Esophagus muscularis mucosa (tissue), 4 donors: ENCODE measurements at places on chromosomes 7 and 10. TPM values are rescaled to one million over a fixed set of nuclear protein-coding genes. Genes with fewer than 3 reads are reported as not detected.

DNA sequence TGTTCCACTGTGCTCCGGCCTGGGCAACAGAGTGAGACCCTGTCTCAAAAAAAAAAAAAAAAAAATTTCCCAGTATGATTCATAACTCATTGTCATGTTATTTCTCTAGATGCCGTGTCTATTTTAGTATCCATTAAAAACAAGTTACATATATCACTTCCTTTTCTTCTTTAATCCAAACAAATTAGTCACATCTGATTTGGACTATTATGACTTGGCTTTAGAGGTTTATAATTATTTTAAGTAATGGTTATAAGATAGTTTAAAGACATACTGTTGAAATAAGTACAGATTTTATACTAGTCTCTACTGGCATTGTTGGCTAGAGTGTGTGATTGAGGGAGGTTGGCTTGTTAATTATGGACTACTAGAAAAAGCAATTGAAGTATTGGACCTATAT is 53.3 kb downstream of the ZMYND11 start:
- no peak overlapping the region for H3K4me3 ChIP-seq
- peaks cover 10% of the 10 kb centered on the region for H3K4me1 ChIP-seq
- H3K36me3 ChIP-seq, result no peaks in the 10 kb centered on the region
- no peak overlapping the region for H3K27ac ChIP-seq

GRCh38 chr7:81114633-81115032 is 195.8 kb upstream of the SEMA3C start:
- DNase-seq, result no peak
- peaks cover 15% of the 10 kb centered on the region for H3K4me1 ChIP-seq
- no peak overlapping the region for H3K27ac ChIP-seq
- no peaks in the 10 kb centered on the region for H3K27me3 ChIP-seq

DNA sequence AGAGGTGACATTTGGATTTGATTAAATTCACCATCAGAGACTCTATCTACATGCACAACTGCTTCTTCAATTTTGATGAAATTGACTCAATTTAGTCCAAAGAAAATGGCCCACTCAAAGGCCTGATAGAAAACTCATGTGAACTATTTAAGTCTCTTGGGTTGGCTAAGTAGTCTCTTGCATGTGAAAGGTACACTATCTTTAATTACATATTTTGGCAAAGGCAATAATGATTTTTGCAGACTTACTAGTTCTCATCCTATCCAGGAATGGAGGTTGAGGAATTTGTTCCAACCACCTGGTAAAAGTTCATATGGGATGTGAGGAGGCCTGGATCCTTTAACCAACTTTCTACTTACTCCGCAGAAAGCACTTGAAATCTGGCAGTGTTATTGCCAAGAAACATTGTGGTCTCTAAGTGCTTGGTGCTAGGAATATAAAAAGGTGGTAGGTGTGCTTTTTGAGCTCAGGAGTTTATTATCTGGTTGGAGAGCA is 618.6 kb upstream of the MKI67 start:
- no peak overlapping the region for H3K27ac ChIP-seq
- no peaks in the 10 kb centered on the region for H3K27me3 ChIP-seq
- no peaks in the 10 kb centered on the region for H3K36me3 ChIP-seq
- H3K4me3 ChIP-seq, result no peak overlapping the region
- no peaks in the 10 kb centered on the region for H3K4me1 ChIP-seq
- DNase-seq, result no peak

DNA sequence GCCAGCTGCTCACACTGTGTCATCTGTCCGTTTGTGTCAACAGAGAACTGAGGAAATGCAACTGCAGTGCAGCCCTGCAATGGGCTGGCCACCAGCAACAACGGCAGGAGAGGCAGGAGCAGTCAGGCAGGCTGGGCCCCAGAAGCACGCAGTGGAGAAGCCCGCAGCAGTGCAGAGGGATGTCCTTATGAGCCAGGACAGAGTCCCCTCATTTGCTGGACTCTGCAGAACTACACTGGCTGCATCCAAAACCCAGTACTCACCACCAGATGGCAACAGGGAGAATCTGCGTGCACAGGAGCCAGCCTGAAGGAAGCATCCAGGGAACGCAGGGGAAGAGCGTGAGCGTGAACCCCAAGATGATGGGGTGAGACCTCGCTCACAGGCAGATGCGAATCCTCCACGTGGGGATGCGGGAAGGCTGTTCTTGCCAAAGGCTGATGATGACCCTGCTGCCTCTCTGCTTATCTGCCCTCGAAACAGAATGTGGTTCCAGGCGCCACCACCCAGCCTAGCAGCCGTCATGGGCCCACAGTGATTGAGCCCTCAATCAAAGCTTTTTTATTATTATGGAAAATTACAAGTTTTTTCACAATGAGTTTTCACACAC is 232.1 kb downstream of the PTPRN2 start:
- H3K27ac ChIP-seq, result no peak overlapping the region
- H3K36me3 ChIP-seq, result no peaks in the 10 kb centered on the region
- DNase-seq, result no peak
- H3K27me3 ChIP-seq, result no peaks in the 10 kb centered on the region
- H3K4me3 ChIP-seq, result no peak overlapping the region
- H3K4me1 ChIP-seq, result no peaks in the 10 kb centered on the region

DNA sequence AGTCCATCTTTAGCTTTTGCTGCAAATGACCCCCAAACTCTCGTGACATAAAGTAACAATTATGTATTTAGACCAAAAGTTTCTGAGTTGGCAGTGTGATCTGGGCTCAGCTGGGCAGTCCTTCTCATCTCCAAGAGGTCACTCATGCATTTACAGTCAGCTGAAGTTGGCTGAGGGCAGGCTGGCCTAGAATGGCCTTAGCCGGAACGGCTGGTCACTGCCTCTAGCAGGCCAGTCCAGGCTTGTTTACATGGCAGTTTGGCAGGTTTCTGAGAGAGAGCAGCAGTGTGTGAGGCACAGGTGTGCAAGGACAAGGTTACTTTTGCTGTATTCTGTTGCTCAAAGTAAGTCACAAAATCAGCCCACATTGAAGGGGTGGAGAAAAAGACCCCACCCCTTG is 200.0 kb upstream of the AGK start:
- H3K27me3 ChIP-seq, result no peaks in the 10 kb centered on the region
- H3K36me3 ChIP-seq, result no peaks in the 10 kb centered on the region
- no peak overlapping the region for H3K4me3 ChIP-seq
- no peak for DNase-seq
- H3K4me1 ChIP-seq, result peaks cover under 1% of the 10 kb centered on the region

- DNase-seq, result no peak
- H3K4me1 ChIP-seq, result no peaks in the 10 kb centered on the region
- H3K36me3 ChIP-seq, result no peaks in the 10 kb centered on the region
- no peak overlapping the region for H3K4me3 ChIP-seq
- no peaks in the 10 kb centered on the region for H3K27me3 ChIP-seq
- H3K27ac ChIP-seq, result no peak overlapping the region
These were observed 63.1 kb downstream of the FZD1 start for GRCh38 chr7:91327346-91327745.

DNA sequence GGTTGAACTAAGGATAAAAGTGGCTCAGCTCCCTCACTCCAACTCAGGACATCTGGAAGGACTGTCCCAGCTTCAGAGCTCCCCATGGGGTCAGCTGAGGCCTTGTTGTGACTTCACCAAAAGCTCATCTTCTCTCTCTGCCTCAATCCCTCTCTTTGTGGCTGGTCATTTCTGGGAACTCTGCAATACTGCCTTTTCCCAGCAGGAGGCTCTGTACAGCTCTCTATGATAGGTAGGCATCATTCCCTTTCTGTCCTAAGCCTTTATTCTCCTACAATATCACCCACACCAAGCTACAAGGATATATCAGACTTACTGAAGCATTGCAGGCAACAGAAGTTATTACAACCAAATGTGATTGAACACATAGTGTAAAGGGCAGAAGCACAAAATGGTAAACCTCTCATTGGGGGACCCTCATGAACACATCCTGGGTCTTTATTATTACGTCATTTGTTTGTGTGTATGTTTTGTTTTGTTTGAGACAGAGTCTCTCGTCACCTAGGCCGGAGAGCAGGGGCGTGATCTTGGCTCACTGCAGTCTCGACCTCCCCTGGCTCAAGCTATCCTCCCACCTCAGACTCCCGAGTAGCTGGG is 36.7 kb upstream of the PRPS1L1 start:
- no peaks in the 10 kb centered on the region for H3K36me3 ChIP-seq
- no peak for DNase-seq
- no peak overlapping the region for H3K27ac ChIP-seq

Gene C10orf62
- not detected for total RNA-seq
